ENCODE measurements at places on chromosomes 16 and 17.

GRCh38 chr16:85390511-85391174 is 222.5 kb upstream of the GSE1 start:
- DNase-seq, result peak; percentile 3

- DNase-seq, result peak; percentile 91
Measured at GRCh38 chr16:30956601-30957455, 726 bp upstream of the SETD1A start.

DNA sequence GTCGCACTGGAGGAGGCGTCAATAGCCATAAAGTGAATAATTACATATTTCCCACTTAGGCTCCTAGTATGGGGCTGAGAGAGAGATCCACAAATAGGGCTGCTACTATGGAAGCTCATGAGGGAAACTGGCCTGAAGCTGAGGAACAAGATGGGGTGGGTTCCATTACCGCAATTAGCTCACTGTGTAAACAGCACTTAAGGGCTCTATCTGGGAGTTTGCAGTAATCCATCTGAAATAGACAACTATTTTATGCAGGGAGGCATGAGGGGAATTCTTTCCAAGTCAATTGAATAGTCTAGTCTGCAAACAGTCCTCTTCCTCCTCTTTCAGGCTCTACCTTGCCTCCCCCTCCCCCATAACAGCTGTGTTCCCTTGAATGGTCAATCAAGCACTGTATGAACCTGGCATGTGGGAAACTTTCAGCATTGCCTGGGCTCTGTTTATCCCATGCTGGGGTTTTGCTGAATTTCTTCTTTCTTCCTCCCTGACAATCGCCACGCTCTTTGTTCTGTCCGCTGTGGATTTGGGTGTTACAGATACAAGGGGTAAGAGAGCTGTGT is 56.1 kb upstream of the MAF start:
- DNase-seq, result no peak

DNA sequence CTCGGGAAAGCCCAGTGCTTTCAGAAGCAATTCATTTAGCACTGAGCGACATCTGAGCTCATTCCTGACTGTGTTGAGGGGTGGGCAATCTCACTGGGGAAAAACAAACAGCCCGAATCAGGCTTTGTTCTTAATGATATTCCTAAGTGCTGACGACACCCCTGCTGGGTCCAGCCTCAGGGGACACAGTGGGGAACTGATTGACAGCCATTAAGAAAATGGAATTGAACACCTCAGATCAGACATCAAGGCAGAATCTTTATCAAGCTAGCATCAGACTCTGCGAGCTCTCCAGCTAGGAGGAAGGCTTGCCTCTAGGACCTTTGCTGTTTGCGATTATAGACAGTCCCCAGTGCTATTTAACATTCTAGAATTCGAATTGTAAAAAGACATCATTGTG is 22.5 kb upstream of the LYRM9 start:
- DNase-seq, result no peak

DNA sequence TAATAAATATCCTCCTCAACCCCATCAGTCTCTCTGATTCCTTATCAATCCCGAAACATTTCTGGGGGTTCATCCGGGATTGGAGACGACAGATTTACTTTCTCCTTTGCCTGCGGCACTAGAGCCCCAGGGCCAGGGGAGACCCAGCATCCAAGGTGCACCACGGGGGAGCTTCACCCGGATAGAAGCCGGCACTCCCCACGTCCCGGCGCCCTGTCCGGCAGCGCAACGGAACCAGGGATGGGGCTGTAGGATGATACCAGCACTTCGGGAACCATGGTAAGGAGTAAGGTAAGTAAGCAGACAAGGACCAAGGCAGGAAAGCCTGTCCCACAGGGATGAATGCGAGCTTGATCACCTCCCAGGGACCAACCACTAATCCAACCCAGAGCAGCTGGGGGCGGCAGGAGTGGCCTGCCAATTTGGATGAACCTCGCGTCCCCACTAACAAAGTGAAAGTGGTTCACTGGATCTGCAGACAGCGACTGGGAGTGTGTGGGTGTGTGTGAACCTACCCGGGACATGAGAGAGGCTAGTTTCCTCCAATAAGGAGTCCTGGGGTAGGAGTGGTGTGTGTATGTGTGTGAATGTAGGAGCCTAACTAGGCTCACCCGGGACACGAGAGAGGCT is 11.9 kb downstream of the POLR3K start:
- DNase-seq, result no peak

- no peak for DNase-seq
Measured at GRCh38 chr16:74716355-74716754, 15.7 kb upstream of the MLKL start.

DNA sequence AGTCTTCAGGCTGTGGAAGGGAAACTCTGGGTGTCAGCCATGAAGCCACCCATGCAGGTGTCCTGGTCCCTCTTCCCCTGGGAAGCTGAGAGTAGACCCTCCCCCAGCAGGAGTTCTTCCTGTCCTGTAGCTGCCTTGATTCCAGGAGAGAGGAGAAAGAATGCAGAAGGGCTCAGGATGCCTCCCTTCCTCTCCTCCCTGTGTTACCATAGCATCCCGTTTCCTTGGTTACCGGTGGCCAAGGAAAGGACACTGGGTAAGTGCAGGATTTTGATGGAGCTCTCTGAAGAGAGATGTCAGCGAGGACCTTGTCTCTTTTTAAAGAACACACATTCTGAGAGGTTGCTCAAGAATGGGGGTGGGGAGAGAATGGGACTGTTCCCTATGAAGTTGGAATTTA is 304.1 kb upstream of the N4BP1 start:
- DNase-seq, result peak; percentile 30

Measured in endothelial cell (in vitro differentiated cells).